ENCODE measurements at places on chromosomes 5 and 9. TPM values are rescaled to one million over a fixed set of nuclear protein-coding genes. Genes with fewer than 3 reads are reported as not detected.

PTPN3 gene
- 17.8 TPM for total RNA-seq

NEUROG1 gene
- not detected for total RNA-seq

LRRC19 gene
- not detected for total RNA-seq

CSF2 gene
- total RNA-seq: not detected

LCN9 gene
- not detected for total RNA-seq

PCDHB16 gene
- total RNA-seq: 10.6 TPM

FOXD4 gene
- 0.31 TPM for total RNA-seq

PCDHGC3 gene
- 23.3 TPM for total RNA-seq

OR4F3 gene
- total RNA-seq: not detected

PRR16 gene
- total RNA-seq: 6.2 TPM

DNA sequence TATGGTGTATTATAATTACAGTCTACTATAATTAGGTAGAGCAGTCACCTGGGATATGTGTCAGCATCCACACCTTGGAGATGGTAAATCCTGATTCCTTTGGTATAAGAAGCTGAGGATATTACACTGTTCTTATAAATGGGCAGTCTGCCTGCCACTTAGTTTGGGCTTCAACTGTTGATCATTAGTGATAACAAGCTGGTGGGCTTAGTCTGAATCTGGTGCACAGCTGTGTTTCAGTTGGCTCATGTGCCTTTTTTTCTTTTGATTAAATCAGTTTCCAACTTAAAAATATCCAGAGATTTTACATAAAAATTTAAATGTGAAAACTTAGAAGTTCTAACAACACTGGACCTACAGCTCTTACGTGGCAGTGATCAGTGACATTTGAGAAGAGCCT lies 21.2 kb downstream of the LVRN start:
- DNase-seq: no peak

DNA sequence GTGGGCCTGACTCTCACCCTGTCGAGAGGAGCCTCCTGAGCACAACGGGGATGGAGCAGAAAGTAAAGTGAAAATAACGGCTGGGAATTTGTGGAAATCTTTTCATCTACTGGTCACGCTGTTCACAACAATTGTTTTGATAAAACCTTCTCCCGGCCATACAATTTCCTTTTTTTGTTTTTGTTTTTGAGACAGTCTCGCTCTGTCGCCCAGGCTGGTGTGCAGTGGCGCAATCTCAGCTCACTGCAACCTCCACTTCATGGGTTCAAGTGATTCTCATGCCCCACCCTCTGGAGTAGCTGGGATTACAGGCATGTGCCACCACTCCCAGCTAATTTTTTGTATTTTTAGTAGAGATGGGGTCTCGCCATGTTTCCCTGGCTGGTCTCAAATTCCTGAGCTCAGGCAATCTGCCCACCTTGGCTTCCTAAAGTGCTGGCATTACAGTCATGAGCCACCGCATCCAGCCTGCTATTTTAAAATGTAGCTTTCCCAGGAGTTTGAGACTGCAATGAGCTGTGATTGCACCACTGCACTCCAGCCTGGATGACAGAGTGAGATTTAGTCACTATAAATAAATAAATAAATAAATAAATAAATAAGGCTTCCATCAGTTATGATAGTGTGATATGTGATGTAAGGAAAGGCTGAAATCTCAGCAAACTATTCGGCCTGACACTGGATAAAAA lies 73.5 kb upstream of the PTGER4 start:
- no peak for DNase-seq

DNA sequence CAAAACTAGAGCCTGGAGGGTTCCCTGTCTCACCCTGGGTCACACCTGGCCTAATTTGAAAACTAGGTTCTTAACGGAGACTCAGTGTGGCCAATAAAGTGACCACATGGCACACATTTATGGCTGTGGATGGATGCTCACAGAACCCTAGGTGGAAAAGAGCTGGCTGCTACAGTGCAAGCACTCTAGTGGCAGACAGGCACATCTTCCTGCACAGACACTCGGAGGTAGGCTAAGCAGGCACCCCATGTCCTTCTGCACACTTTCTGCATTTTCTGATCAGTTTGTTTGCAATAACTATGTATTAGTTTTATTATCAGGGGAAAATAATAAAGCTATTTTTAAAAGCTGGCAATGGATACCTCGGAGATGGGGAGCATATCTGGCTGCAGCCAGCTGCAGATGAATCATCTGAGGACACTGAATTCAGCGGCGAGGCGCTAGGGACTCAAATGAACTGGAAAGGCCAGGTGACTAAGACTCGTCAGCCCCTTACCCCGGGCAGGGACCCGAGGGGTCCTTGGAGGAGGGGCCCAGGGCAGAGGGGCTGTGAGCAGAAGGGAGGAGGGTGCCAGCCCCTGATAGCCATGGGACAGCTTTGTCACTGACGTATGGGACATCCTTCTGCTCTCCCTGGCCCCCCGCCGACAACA lies 96.2 kb downstream of the OLFM1 start:
- no peak for DNase-seq

- no peak for DNase-seq
Measured at GRCh38 chr5:113268232-113268631, 166.6 kb downstream of the TSSK1B start.

DNA sequence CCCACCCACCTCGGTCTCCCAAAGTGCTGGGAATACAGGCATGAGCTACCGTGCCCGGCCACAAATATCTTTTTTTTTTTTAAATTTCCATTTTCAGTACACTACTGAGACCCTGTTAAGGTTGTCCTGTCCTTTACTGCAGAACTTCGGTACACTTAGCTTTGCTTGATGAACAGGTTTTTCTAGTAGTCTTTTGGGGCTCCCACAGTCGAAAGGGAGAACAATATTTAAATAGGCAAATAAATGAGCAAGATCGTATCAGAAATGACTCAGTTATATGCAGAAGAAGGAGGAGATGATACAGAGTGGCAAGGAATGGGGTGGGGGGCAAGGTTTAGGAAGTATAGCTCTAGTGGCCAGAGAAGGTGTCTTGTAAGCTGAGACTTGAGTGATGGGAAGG lies 52.7 kb downstream of the MSX2 start:
- DNase-seq: no peak

GRCh38 chr9:91255327-91255726 lies 106.4 kb downstream of the AUH start:
- DNase-seq: no peak

DNA sequence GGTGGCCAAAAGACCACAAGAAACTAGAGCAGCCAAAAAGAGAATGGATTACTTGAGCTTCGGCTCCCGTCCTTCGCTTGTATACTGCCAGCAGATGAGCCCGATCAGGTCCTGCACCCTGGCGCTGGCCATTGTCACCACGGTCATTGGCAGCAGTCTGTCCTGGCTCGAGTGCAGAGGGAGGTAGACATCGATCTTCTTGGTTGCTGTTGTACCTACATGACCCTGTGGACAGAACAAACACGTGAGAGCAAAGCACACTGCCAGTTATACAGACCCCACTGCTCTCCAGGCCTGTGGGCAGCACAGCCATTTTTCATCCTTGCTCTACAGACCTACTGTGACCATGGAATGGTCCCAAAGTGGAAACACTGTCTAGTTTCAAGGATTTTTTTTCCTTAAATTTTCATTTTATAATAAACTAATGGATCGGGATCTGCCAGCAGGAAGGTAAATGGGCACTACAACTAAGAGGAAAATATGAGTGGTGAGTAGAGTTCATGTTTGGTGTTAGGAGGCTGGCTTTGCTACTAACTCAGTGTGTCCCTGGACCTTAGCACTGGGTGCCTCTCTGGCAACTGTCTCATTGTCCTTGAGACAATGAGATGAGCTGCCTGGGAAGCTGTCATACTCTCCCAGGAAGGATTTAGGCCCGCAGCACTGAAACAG lies 121.4 kb downstream of the MAPKAP1 start:
- DNase-seq: no peak

GRCh38 chr5:150211156-150212030 lies 21.5 kb downstream of the SLC6A7 start:
- DNase-seq: no peak

- no peak for DNase-seq
Measured at GRCh38 chr5:39691993-39692392, 267.2 kb upstream of the DAB2 start.

- DNase-seq: no peak
Measured at GRCh38 chr5:146703899-146704298, 174.7 kb downstream of the PPP2R2B start.

DNA sequence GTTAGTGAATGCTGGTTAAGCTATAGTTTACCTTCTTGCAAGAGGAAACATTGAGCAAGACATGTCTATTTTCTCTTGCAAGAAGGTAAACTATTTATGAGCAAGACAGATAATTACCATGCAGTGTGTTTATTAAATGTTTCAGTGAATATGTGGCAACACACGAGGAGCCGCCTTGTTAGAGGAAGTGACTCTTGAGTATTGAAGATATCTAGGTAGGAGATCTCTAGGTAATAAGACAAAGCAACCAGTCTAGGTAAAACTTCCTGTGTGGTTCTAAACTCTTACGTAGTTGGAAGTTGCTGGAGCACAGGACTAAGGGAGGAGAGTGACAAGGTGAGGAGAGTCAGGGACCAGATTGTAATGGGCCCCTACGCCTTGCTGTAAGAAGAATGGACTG lies 16.8 kb downstream of the SKP2 start:
- DNase-seq: no peak

DNA sequence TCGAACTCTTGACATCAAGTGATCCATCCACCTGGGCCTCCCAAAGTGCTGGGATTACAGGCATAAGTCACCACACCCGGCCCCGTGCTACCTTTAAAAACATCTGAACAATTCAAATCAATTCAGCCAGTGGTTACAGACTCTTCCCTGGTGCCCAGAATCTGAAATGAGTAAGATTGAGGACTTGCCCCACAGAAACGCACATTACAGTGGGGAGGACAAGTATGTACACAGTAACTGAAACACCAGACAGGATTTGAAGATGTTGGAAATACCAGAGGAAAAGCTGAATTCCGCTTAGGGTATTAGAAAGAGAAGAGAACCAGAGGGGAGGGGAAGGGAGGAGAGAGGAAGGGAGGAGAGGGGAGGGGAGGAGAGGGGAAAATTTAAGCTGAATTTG lies 17.8 kb downstream of the NIM1K start:
- DNase-seq: no peak

DNA sequence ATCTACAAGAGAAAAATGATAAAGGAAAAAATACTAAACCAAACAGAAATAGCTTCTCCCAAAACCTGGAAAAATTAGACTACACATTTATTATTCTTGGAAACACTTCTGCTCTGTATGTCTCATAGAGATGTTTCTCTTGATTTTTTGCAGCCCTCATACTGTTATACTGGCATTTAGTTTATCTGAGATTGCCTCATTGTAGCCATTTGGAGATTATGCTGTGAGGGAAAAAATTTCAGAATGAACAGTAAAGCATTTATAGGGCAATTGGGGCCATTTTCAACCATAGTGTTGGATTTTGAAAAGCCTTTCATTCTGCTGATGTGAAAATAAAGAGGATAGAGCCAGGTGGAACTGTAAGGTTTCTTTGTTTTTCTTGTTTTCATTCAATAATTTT lies 441.8 kb upstream of the RIOK2 start:
- DNase-seq: no peak

DNA sequence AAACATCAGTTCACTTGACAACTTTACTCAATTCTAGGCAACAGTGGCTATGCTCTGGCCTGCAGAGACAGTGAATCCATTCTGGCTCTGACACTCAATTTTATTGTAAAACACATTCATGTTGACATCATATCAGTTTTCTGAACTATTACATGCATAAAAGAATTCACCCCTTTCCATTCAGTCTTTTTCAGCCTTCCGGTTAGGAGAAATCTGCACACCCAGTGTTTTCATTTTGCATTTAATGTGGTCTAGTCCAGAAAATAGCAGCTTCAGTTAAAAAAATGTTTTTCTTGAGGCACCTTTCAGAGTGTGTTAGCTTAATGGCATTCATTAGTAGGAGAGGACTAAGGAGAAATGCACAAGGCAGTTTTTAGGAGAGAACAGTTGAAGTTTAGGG lies 95.1 kb downstream of the PBX3 start:
- DNase-seq: no peak

GRCh38 chr9:118162716-118163115 lies 458.5 kb downstream of the TLR4 start:
- no peak for DNase-seq

DNA sequence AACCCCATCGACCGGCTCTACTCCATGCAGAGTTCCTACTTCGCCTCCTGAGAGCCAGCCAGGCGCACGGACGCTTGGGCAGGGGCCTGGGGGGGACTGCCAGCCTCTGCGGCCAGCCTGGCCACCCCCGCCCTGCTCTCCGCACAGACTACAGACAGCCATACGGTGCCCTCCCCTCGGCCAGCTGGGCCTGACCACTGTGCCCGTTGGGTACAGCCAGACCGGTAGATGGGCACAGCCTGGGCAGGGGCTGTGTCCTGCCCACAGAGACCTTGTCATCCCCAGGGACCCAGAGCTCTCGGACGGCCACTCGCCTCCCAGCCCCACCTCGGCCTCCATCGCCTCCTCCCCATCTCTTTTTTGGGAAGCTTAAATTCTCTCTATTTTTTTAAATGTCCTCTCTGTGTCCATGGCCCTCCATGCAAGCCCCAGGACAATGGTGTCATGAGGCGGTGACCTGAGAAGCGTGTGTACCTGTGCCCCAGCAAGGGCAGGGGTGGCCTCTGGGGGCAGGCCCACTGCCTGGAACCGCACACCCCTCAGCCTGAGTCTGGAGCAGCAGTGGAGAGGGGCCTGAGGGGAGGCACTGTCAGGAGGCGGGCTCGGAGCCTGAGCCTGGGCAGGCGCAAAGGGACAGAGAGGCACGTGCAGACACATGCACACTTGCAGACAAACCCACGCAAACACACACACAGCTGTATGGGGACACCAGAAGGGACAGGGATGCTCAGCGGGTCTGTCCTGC lies 82.8 kb downstream of the LMX1B start:
- DNase-seq: no peak

DNA sequence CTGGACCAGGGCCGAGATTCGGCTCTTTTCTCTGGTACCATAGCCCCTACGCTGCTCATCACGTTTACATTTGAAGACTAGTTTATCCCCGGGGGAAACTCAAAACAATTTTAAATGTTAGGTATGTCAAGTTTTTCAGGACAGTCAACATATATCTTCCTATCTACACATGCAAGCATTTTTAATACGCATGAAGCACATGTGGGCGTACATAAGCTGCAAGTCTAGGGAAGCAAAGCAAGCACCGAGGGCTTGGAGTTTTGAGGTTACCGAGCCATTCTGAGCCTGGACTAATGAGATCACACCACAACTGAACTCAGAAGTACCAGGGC lies 154.4 kb downstream of the AUH start:
- DNase-seq: no peak

- DNase-seq: no peak
Measured at GRCh38 chr9:125241863-125242739, 958 bp upstream of the HSPA5 start.

DNA sequence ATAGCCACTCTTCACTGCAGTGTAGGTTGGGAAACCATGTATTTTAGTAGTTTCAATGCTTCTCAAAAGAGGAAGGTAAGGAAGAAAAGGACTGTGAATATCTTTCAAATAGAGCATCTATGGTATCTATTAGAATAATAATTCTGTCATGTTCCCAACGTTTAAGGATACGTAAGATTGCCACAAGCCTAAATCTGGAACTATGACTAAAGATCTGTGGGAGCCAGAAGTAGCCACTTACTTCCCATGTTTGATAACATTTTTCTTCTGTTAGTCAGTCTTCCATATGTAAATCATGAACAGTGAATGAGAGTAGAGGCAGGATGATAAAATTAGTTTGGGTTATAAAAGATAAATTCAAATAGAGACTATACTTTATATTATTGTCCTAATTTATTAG lies 16.3 kb upstream of the MROH2B start:
- DNase-seq: no peak

GRCh38 chr9:32942755-32943460 lies 58.5 kb downstream of the APTX start:
- DNase-seq: no peak

GRCh38 chr5:75331-76320 lies 16.3 kb upstream of the PLEKHG4B start:
- DNase-seq: no peak

GRCh38 chr5:149442563-149443182 lies 63.6 kb upstream of the IL17B start:
- peak; percentile 92 for DNase-seq
